ENCODE measurements at places on chromosomes 12 and 14.

GRCh38 chr12:59067083-59067482, 146.8 kb upstream of the LRIG3 start:
- no peak for DNase-seq

GRCh38 chr12:132618683-132619043, at the start of gene P2RX2:
Gene P2RX2 (plus strand): TSS chr12:132618776. CDS start chr12:132618817, 41 bp downstream.
- no peak for DNase-seq

DNA sequence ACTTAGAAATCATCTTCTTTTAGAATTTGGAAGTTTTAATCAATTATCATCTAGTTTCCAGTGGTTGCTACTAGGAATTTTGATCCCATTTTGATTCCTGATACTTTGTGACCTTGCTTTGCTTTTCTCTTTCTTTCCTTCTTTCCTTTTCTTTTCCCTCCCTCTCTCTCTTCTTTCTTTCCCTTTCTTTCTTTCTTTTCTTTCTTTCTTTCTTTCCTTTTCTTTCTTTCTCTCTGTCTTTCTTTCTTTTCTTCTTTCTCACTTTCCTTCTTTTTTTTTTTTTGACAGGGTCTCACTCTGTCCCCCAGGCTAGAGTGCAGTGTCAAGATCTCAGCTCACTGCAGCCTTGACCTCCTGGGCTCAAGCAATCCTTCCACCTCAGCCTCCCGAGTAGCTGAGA, 81.5 kb upstream of the OSBPL8 start:
- no peak for DNase-seq

DNA sequence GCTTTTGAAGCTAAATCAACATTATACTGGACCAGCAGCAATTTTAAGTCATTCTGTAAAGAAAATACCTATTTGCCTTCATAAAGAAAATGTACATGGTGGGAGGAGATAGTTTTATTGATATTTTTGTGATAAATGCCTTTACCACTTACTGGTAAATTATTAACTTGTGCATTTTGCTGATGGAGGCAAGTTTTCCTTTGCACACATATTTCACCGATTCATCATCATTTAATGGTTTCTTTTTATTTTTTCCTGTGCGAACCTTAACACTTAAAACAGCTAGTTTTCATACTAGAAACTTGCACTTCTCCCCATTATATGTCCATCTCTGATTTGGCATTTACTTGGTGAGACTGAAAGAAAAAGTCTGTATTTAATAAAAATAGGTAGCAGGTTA, 239.3 kb downstream of the TRHDE start:
- DNase-seq: no peak

DNA sequence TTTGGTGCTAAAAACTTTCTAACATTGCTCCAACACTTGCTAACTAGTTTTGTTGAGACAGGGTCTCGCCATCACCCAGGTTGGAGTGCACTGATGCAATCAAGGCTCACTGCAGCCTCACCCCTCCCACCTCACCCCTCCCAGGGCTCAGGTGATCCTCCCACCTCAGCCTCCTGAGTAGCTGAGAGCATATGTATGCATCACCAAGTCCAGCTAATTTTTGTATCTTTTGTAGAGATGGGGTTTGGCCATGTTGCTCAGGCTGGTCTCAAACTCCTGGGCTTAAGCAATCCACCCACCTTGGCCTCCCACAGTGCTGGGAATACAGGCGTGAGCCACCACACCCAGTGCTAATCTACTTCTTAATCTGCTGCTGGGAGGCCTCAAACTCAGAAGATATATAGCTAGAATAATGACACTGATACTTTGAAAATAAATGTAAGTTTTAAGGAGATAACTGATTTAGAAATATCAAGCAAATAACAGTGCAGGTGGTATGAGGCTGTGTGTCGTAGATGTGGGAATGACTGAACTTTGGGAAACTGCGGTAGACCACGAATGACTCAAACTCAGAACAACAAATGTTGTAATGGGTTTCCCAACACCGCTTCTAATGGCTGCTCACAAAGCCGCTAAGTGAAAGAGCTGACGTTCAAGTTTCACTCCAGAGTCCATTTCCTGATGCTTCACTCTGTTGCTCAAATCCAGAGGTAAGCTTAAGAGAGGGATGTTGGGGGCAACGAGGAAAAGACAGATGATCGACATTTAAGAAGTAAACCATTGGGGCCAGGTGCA, 10.0 kb downstream of the TMCC3 start:
- DNase-seq: peak; percentile 45

DNA sequence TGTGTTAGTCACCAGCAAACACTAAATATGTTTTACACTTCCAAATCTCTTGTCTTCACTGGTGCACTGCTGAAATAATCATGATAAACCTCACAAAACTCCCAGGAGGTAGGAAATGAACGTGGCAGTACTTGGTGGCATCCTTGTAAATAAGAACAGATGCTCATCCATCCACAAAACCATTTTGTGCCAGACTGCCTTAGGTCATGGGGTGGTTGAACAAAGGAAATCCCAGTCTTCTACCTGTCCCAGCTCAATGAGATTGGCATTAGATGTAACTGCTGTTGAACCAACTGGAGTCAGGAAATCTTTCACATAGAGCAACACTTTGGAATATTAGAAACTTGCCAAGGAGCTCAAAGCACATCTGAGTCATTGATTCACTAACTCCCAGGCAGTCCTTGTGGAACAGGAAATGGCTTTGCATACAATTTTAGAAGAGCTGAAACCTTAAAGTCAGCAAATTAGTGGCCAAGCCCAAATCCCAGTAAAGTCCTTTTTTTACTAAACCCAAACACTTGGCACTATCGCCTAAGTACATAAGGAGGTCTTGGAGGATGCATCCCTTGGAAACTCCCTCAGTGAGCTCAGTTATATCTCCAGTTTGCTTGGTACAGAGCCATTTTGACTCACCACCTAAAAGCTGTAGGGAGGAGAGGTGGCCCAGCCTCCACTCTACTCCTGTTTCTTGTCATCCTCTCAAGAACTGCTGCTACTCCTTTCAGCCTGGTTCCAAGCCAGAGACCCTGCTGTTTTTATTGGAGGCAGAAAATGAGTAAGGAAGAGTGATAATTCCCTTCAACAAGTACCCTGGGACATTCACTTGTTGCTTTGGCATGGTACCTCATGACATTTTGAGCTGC, 208.0 kb downstream of the NOVA1 start:
- no peak for DNase-seq

GRCh38 chr12:159156-159782, 54.7 kb downstream of the SLC6A12 start:
- DNase-seq: no peak

GRCh38 chr14:34354556-34354955, 107.5 kb downstream of the SPTSSA start:
- DNase-seq: no peak

GRCh38 chr12:123092866-123093265, 58.0 kb downstream of the PITPNM2 start:
- DNase-seq: no peak

GRCh38 chr12:126419131-126419530, 1353.9 kb downstream of the AACS start:
- DNase-seq: no peak

- no peak for DNase-seq
These were observed 213.3 kb upstream of the CLEC14A start for GRCh38 chr14:38469156-38469555.

DNA sequence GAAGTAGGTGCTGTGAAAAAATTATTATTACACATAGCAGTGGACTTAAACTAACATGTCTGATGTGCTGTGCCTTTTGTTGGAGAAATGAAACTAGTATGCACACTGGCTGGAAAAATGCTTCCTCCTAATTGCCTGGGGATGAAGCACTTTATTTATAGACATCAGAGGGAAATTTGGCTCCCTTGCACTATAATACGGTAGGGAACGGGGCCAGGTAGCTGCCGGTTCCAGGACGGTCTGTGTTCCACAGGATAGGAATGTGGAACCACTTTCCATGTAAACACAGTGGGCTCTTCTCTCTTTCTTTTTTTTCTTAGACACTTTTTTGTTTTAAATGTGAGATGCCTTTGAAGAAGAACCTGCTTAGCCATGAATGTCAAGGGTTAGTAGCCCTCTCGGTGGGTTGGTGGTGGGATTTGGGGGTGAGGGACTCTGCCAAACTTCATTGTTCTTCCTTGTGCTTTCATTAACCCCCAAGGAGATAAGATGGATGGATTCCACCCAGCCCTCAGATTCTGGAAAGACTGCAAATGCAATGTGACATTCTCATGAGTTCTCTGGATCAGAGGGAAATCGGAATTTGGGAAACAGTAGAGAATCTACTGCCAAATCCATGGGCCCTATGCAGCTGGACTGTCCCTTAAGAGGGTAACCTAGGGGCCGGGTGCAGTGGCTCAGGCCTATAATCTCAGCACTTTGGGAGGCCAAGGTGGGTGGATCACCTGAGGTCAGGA, 58.0 kb upstream of the GSC start:
- DNase-seq: no peak

DNA sequence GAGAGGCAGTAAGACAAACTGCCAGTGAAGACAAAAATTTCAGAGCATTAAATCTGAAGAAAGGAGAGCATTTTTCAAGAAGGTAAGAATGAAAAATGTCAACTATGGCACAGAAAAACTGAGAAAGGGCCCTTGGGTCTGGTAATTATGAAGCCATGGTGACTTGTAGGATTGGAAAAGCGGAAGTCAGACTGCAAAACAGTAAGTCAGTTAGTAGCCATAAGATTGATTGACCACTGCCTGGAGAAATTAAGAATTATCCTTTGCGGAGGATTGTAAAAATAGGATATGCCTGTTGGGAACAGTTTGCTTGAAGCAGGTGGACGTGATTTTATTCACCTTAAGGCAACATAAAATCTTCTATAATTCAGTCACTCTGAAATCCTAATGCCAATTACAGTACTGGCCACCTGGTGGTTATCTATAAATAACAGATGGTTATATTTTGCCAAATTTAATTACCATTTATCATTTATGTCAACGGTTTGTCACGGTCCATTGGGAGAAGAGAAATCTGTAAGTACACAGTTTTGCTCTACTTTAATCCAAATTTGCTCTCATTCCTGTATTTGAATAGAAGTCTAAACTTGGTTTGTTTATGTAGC, 127.1 kb upstream of the CNTN1 start:
- DNase-seq: no peak

DNA sequence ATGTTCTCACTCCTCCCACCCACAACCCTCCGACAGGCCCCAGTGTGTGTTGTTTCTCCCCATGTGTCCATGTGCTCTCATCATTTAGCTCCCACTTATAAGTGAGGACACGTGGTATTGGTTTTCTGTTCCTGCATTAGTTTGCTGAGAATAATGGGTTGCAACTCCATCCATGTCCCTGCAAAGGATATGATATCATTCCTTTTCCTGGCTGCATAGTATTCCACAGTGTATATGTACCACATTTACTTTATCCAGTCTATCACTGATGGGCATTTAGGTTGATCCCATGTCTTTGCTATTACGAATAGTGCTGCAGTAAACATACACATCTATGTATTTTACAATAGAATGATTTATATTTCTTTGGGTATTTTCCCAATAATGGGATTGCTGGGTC, 77.5 kb downstream of the SLCO1A2 start:
- DNase-seq: no peak

- DNase-seq: no peak
These were observed 18.8 kb upstream of the SDR39U1 start for GRCh38 chr14:24461336-24461735.

DNA sequence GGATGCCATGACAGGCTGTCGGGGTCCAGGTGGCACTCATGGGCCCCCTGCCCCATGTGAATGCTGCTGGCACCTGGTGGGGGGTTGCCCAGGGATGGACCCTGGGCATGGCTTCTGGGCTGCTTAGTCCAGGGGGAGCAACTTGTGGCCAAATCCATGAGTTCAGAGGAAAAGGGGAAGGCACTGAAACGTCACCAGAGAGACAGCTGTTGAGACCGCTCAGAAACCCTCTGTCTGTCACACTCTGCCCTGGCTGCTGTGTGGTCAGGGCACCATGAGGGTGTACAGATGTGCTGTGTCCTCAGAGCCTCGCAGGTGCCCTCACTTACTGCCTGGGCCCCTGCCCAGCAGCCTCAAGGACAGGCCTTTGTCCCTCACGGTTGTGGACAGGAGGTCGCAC, 9.4 kb downstream of the CLBA1 start:
- no peak for DNase-seq

DNA sequence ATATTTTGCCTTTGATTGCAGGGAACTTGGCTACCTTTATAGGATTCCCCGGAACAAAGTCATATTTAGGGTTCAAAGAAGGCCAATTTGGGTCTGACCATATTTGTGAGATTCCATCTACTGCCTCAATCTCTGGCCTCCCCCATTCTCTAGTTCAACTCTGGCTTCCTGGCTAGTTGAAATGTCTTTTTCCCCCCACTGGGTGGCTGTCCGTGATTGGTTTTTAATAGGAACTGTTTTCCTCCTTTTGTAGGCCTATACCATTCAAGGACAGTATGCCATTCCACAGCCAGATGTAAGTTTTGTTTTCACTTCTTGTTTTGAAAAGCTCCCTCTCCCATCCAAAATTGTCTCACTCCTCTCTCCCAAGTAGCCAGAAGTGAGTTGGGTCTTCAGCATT, 13.8 kb downstream of the PCBP2 start:
- DNase-seq: no peak

- DNase-seq: no peak
These were observed 229.3 kb downstream of the PCNX1 start for GRCh38 chr14:71136386-71137060.

DNA sequence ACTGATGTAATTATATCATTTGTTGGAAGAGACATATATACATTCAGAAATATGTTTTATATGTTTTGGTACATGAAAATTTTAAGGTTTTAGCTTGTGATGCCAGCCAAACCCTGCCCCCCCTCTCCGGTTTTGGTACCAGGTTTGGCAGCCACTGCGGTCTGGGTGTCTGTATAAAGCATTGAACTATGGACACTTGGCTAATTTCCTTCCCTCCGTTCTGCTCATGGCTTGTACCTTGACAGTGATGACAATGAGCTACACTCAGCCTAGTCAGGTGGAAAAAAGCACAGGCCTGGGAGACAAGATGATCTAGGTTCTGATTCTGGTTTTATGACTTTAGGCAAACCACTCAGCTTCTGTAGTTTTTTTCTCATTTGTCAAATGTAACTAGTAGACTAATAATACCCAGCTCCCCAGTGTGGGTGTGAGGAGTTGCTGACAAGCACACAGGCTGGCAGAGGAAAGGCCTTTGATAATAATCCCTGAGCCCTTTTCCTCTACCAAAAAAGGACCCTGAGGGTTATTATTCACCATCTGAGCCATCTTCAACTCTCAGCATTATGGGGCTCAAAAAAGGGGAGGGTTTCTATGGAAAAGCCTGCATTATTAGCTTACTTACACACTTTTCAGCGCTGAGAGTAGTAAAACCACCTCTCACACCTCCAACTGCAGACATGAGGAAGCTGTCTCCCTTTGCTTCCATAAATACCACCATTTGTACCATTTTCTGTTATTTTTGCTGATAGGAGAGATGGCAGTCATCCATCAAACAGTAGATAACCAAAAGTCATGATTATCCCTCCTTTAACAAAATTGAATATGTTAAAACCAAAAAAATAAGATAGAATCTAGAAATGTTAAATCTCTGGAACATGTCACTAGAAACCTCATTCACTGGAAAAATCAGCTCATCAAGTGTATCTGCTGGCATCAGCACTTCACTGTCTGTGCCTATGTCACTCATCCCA, 76.3 kb upstream of the PSMC1 start:
- DNase-seq: no peak

- DNase-seq: no peak
These were observed 12.8 kb downstream of the ACADS start for GRCh38 chr12:120738252-120739030.

GRCh38 chr12:132909030-132909368, 21.6 kb upstream of the CHFR start:
- DNase-seq: no peak
